ENCODE measurements at places on chromosomes 13 and 19.

- DNase-seq, result no peak
These were observed 8.2 kb downstream of the MYCBP2 start for GRCh38 chr13:77318741-77319140.

- no peak for DNase-seq
These were observed 7.2 kb downstream of the SIN3B start for GRCh38 chr19:16836115-16837034.

GRCh38 chr13:75440100-75440499 is 41.9 kb downstream of the TBC1D4 start:
- no peak for DNase-seq

GRCh38 chr13:108383667-108384066 is 114.1 kb downstream of the TNFSF13B start:
- no peak for DNase-seq

All from NCI-H2081 treated with DMSO at 0.1 percent for 48 hours (cell line).